ENCODE measurements at places on chromosomes 1 and 21. TPM values are rescaled to one million over a fixed set of nuclear protein-coding genes. Genes with fewer than 3 reads are reported as not detected.
A peak's percentile ranks its signal among the peaks of the same experiment; 100 is the strongest.

Gene OTUD3
- 9.0 TPM for total RNA-seq

GRCh38 chr1:35345439-35345981 is 77.0 kb downstream of the ZMYM4 start:
- DNase-seq = no peak
- H3K36me3 ChIP-seq = no peaks in the 10 kb centered on the region
- H3K27ac ChIP-seq = no peak overlapping the region
- no peaks in the 10 kb centered on the region for H3K4me1 ChIP-seq
- H3K4me3 ChIP-seq = no peak overlapping the region

GRCh38 chr1:221154932-221155331 is 275.7 kb downstream of the HLX start:
- H3K4me1 ChIP-seq = no peaks in the 10 kb centered on the region
- no peaks in the 10 kb centered on the region for H3K27me3 ChIP-seq

DNA sequence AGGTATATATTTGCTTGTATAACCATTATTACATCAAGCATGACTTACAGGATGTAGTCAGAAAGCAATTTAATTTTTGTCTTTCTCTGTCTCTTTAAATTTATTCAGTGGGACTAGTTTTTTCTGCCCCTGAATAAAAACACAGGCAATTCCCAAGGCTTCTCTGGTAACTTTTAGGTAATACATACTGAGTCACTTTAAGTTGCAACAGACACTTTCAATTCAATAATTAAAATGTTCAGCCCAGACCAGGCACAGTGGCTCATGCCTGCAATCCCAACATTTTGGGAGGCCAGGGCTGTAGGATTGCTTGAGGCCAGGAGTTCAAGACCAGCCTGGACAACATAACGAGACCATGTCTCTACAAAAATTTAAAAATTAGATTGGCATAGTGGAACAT is 12.3 kb downstream of the SLC44A3 start:
- DNase-seq = no peak
- no peaks in the 10 kb centered on the region for H3K4me1 ChIP-seq
- no peak overlapping the region for H3K4me3 ChIP-seq
- H3K27me3 ChIP-seq = no peaks in the 10 kb centered on the region
- no peaks in the 10 kb centered on the region for H3K36me3 ChIP-seq
- H3K27ac ChIP-seq = no peak overlapping the region

DNA sequence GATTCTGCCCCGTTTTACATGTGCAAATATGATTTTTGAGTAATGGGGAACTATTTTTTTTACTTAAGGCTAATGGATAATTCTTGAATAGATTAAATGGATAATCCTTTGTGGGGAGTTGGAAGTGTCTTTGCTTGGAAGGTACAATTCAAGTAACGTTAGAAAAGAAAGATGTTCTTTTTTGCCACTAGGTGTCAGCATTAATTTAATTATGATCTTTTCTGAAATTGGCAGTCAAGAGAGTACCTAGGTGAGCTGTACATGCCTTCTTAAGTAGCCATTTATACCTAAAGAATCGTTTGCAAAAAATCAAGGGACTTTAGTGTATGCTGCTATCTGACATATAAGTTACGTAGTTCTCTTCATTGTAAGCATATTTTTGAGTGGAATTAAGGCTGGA is 2.2 kb downstream of the FBXO28 start:
- no peaks in the 10 kb centered on the region for H3K36me3 ChIP-seq
- no peak overlapping the region for H3K27ac ChIP-seq
- no peaks in the 10 kb centered on the region for H3K27me3 ChIP-seq
- no peak for DNase-seq
- H3K4me3 ChIP-seq = no peak overlapping the region

DNA sequence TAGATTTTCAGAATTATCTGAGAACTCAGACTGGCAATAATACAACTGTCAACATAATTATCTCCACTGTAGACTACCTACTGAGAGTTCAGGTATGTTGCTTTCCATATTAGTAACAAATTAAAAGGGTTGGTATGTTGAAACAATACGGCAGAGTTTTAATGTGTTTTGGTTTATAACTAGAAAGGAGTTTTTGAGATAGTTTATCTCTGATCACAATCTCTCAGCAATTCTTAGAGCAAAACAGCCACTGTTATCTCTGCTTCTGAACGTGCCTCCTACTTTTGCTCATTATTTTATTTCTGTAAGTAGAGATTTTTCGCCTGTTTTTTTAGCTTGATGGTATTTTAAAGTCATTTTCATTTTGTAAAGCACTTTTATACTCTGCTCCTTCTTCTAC is 118.7 kb downstream of the ZP4 start:
- H3K4me3 ChIP-seq = no peak overlapping the region
- no peaks in the 10 kb centered on the region for H3K27me3 ChIP-seq

Gene AQP10
- total RNA-seq = not detected

Gene GSTM5
- total RNA-seq = 1.2 TPM

DNA sequence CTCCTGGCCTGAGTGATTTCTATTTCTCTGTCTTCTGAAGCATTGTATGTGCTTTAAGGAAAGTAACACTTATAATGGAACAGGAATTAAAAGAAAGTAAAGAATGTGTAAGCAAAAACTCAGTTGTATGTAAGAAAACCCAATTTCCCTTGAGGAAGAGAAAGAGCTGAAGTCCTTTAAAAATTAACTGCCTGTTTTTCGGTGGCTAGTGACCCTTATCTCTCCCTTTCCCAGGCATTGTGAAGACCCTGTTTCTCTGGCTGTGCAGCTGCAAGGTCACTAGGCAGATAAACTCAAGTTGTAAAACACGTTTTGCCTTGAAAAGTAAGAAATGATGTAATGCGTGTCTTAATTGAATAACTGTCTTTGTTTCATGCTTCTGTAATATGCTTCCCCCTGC is 8.5 kb downstream of the MYOM3 start:
- no peak overlapping the region for H3K4me3 ChIP-seq
- DNase-seq = no peak
- H3K36me3 ChIP-seq = no peaks in the 10 kb centered on the region
- H3K27me3 ChIP-seq = no peaks in the 10 kb centered on the region
- H3K4me1 ChIP-seq = no peaks in the 10 kb centered on the region

GRCh38 chr1:245512980-245513578 is 358.3 kb downstream of the KIF26B start:
- H3K36me3 ChIP-seq = no peaks in the 10 kb centered on the region
- DNase-seq = no peak
- H3K27me3 ChIP-seq = no peaks in the 10 kb centered on the region

DNA sequence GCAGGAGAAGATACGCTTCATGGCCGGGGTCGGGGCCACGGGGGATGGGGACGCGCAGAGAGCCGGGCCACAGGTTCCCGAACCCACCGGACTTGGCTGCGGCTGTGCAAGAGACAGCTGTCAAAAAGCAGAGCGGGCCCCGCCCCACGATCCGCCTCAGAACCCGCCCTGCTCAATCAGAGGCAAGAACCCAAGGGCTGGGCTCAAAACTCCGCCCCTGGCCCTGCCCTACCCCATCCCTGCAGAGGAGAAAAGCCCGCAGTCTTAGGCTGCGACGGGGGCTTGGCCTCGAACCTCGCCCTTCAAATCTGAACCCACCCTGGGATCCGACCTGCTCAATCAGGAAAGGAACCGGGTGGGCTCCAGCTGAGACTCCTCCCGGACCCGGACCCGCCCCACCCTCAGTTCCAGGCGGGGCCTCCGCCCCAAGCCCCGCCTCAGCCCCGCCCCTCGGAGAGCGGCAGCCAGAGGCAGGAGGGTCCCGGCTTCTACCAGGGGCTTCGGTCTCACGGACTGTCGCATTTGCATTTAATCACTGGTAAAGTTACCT is at the start of gene ANKRD35:
Gene ANKRD35, minus strand, starts transcription at position 129 of the 550 bp plus-strand sequence. Its CDS starts 108 bp downstream, at position 21.
- no peaks in the 10 kb centered on the region for H3K36me3 ChIP-seq
- peaks cover 25% of the 10 kb centered on the region for H3K27me3 ChIP-seq
- DNase-seq = peak; percentile 87
- peaks cover 3% of the 10 kb centered on the region for H3K4me1 ChIP-seq
- no peak within 1 kb of the TSS for H3K27ac ChIP-seq

Gene KCNJ15
- total RNA-seq = not detected

DNA sequence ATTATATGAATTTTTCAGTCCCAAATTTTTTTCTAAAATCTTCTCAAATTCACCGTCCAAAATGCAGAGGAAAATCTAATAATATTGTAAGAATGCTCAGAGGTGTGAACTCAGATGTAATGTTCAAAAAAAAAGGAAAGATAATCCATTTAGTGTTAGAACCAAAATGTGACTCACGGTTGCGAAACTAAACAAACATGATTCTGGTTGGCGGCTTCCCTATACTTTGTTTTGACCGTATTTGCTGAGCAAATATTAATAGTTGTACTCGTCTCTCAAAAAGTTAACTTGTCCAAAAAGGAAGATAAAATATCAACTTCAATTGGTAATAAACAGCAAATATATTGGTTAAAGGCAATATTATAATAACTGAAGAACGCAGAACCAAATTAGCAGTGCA is 34.4 kb downstream of the ZSWIM5 start:
- no peak for DNase-seq
- no peaks in the 10 kb centered on the region for H3K36me3 ChIP-seq
- H3K4me1 ChIP-seq = peaks cover 18% of the 10 kb centered on the region

GRCh38 chr1:204885790-204886189 is 15.1 kb downstream of the NFASC start:
- peaks cover 9% of the 10 kb centered on the region for H3K4me1 ChIP-seq
- no peaks in the 10 kb centered on the region for H3K27me3 ChIP-seq
- no peak overlapping the region for H3K4me3 ChIP-seq
- peak overlapping the region; percentile 49 for H3K27ac ChIP-seq

DNA sequence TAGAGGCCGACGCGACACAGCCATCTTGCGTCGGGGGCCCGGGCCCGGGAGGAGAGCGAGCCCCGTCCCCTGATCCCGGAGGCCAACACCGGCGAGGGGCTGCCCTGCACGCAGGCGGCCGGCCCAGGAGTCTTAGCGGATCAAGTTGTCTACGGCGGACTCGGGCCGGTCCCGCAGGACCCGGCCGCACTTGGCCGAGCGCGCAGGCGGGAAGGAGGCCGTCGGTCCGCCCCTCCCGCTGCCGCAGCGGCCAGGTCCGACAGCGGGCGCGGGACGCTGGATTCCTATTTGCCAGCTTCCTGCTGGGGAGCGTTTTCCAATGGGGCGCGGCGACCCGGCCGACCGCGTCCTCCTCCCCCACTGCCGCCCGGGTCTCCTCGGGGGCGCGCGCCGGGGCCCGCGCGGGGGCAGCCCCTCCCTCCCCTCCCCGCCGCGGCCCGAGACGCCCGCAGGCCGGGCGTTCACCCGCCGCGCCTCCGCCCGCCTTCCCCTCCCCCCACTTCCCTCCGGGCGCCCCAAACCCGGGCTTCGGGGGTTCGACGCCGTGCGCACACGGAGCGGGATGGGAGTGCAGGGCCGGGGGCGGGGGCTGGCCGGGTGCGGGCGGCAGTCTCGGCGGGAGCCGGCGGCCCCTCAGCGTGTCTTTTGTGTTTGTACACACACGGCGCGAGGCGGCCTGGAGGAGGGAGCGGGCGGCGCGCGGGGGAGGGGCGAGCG is 517 bp upstream of the H3-3A start:
- H3K27me3 ChIP-seq = no peaks in the 10 kb centered on the region
- H3K4me1 ChIP-seq = peaks cover 29% of the 10 kb centered on the region
- peak; percentile 85 for DNase-seq
- peak overlapping the region; percentile 84 for H3K4me3 ChIP-seq
- H3K27ac ChIP-seq = peak overlapping the region; percentile 100

DNA sequence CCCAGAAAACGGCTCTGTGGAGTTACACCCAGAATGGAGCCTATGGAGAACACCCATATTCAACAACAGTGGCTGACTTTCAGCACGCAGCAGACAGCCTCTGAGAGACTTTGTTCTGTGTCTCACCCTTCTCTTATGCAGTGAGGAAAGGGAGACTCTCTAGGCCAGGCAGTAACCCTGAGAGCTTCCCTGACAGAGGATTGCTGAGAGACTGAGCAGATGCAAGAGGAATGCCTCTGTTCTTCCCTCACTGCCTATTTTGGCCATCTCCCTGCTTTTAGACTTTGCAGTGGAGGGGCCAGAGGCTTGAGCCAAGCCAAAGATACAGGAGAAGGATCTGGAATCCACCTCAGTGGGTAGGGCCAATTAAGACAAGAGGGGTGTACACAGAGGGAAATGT is 41.8 kb upstream of the SLC16A1 start:
- peak overlapping the region; percentile 73 for H3K27ac ChIP-seq
- no peaks in the 10 kb centered on the region for H3K4me1 ChIP-seq
- no peaks in the 10 kb centered on the region for H3K36me3 ChIP-seq
- H3K4me3 ChIP-seq = no peak overlapping the region
- no peak for DNase-seq

- no peaks in the 10 kb centered on the region for H3K27me3 ChIP-seq
- no peaks in the 10 kb centered on the region for H3K36me3 ChIP-seq
- no peak overlapping the region for H3K27ac ChIP-seq
- no peaks in the 10 kb centered on the region for H3K4me1 ChIP-seq
These were observed 223.3 kb upstream of the ZRANB2 start for GRCh38 chr1:71304125-71304524.

DNA sequence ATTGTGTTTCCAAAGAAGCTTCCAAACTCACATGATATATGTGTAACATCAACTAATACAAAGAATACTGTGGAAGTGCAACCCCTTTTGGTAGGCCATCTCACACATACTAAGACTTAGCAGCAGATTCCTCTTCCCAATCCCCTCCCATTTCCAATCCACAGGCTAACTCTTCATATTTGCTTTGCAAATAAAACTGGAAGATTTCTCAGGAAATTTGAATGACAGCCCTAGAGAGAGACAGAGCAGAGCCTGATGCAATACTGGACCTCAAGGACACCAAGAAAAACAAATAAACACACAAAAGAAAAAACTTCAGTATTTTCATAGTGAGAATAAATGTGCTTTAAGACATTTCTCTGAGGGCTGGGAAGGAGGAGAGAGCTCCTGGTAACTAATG is 190.2 kb upstream of the BRINP3 start:
- no peaks in the 10 kb centered on the region for H3K4me1 ChIP-seq
- no peaks in the 10 kb centered on the region for H3K36me3 ChIP-seq
- H3K27ac ChIP-seq = no peak overlapping the region
- no peaks in the 10 kb centered on the region for H3K27me3 ChIP-seq

Gene PCP4L1
- 2.1 TPM for total RNA-seq

DNA sequence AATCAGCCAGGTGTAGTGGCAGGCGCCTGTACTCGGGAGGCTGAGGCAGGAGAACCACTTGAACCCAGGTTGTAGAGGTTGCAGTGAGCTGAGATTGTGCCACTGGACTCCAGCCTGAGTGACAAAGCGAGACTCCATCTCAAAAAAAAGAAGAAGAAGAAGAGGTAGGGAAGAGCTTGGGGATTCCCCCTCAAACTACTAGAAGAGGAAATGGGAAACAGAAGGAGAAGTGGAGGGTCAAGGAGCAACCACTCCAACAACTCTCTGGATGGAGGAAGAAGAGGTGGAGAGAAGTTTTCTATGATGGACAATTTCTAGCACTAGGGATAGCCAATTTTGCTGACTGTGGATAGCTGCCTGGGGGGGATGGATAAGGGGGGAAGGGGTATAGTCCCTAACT is 14.9 kb upstream of the SLAMF9 start:
- peaks cover 14% of the 10 kb centered on the region for H3K4me1 ChIP-seq
- no peak overlapping the region for H3K4me3 ChIP-seq
- DNase-seq = no peak
- H3K27ac ChIP-seq = no peak overlapping the region
- H3K27me3 ChIP-seq = no peaks in the 10 kb centered on the region

- H3K4me1 ChIP-seq = no peaks in the 10 kb centered on the region
- H3K36me3 ChIP-seq = no peaks in the 10 kb centered on the region
- H3K27me3 ChIP-seq = no peaks in the 10 kb centered on the region
- no peak for DNase-seq
- no peak overlapping the region for H3K27ac ChIP-seq
These were observed 52.3 kb upstream of the TBX15 start for GRCh38 chr1:119040489-119040888.

- no peaks in the 10 kb centered on the region for H3K27me3 ChIP-seq
- no peak overlapping the region for H3K4me3 ChIP-seq
- H3K36me3 ChIP-seq = no peaks in the 10 kb centered on the region
- no peak overlapping the region for H3K27ac ChIP-seq
- no peaks in the 10 kb centered on the region for H3K4me1 ChIP-seq
These were observed 90.1 kb downstream of the ZSWIM5 start for GRCh38 chr1:45116340-45116739.
